Central memory CD8-positive, alpha-beta T cell (primary cell): ENCODE measurements at places on chromosomes 5 and 9.
A peak's percentile ranks its signal among the peaks of the same experiment; 100 is the strongest.

GRCh38 chr5:69013481-69013880, 80.3 kb upstream of the SLC30A5 start:
- DNase-seq: no peak

DNA sequence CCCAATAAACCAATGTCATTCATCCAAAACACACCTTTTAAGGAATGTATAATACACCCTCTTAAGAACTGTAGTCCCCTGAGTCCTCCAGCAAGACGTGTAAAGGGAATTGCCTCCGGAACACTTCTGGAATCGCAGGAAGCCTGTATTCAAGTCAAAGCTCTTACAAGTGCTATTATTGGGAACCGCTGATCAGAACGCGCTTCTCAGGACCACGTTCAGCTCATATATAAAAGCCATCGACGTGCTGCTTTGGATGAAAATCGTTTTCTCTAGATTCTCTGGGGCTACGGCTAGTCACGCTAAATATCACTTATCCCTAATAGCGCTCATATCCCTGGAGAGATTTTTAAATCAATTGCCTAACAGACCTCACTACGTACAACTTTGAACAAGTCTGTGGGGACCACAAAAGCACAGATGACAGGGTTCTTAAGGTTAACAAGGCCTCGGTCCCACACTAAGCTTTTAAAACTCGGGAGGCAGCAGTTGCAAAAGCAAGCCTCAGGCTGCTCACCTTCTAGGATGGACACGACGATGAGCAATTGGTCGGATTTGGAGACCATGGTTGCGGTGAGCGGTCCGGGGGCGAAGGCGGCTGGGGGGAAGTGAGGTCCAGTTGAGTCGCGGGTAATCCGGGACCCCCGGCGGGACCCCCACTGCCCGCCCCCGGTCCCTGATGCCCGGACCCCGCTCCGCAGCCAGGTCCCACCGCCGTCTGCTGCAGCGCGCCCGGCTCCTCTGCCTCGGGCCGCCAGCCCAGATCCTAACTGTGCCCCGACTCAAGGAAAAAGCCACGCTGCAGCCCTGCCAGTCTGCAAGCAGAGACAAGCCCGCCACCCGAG, 548 bp downstream of the CEP120 start:
- peak; percentile 30 for DNase-seq

DNA sequence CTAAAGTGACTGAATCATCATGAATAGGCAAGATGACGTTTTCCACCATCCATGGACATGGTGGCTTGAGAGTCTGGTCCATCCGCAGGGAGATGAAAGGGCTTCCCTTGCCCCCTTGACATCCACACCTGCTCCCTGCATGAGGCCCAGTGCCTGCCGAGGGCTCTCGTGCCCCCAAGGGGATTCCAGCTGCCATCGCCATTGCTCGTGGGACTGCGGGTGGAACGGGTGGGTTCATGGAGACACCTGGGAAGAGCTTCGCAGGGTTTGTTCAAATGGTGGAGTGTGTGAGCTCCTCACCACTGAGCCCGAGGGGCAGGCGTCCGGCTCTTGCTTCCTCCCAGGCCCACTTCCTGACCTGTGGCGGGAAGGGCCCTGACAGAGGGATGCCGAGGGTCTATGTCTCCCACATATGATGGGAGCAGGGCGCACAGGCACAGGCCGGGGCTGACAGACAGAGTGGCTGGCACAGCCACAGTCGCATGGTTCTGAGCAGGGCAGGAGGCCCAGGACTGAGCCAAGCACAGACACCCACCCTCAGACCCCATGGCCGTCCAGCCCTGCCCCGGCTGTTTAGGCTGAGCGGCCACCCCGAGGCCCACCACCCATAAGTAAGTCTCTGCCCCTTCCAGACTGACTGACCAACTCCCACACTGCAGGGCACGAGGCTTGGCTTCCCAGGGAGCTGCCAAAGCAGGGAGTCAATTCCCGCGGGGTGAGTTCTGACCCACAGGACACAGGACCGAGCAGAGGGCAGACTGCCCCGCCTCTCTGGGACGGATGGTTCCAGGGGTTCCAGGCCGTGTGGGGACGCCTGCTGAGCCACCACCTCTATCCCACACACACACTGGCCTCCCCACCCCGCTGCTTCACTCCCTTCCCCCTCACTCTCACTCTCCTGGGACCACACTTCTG, 70.0 kb upstream of the PPP1R26 start:
- no peak for DNase-seq

DNA sequence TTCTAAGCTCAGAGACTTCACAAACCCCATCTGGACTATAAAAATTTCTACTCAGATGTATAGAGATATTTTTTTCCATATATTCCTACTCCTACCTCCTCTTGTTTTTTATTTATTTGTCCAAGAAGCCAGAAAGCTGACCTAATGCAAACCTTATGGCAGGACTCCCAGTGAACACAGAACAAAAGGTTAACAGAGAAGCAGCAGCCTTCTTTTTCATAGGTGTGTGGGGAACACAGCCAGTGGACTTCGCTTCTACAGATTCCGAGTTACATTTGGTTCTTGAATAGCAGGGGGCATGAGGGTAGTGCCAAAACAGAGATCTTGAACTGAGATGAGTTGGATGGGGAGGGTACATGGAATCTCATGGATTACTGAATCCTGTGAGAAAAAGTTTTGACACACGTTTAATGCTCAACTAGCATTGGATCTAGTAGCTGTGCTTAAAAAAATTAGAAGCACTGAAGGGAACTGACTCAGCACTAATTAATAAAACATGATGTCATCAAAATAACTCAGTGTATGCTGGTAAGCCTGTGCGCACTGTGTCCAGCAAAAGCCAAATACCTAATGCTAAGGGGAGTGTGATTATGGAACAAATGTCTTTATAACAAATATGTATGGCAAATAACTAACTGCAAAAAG, 240.1 kb downstream of the GABRB2 start:
- DNase-seq: no peak

DNA sequence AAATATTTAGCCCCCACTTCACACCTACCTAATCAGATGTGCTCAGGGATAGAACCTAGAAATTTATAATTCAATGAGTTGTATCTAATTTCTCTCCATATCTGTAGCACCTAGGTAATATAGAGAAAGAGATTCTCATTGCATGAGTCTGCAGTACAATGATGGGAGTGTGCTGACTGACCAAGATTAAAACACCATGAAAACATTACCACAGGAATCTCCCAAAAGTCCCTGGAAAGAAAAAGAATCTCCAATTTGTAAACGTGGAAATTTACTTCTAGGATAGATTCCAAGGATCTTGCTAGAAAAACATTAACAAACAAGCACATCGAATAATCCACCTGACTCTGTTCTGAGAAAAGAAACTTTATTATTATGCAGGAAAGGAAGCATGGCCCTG, 45.0 kb upstream of the DMRTA1 start:
- no peak for DNase-seq

- no peak for DNase-seq
Measured at GRCh38 chr5:133817456-133817855, 151.0 kb downstream of the C5orf15 start.

DNA sequence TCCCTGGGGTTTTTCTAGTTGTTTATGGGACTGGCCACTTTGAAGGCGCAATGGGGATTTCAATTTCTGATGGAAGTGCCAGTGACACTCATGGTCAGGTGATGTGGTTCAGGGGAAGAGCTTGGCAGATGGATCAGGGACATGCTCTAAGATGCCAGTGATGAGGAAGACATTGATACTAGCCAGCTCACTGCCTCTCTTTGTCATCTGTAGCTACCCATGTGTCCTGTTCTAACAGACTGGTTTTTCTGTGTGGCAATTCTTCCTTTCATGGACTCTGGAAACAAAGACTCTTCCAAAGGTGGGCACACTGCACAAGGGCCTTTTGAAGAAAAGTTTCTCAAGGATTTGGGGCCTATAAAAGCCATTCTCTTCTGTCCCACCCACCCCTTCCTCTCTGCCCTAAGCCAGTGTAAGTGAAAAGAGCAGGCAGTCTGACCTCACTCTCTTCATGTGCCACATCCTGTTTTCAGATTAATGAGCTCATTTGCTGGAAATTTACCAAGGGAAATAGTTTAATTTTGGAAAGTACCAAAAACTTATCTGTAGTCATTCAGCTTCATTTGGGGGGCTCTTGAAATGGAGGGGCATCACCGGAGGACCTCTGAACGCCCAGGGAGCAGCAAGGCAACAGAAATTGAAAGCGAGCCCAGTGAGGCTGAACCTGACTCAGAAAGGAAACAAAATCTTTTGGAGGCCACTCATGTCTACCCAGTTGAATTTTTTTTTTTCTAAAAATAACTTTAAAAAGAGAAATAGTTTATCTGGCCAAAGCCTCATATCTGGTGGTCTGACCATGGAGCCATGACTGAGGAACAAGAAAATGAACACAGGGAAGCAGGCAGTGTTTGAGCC, 4.9 kb upstream of the TRAF1 start:
- DNase-seq: no peak

DNA sequence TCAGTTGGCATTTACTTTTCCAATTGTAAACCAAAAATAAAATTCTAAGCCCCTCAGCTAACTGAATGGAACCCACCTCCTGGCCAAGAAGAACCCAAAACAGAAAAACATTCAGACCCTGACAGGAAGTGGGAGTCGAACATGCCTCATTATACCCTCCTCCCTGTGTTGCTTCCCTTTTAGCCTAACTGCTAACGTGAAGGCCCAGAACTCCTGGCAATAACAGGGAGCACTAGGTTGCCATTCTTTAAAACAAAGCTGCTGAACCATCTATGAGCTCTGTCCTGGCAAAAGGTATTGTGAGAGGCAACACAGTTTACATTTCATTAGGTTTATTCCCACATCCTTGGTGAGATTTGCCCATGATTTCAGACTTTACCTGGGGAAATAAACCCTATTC, 481.4 kb downstream of the CHSY3 start:
- DNase-seq: no peak

GRCh38 chr9:80305136-80305535, 733.4 kb downstream of the TLE4 start:
- no peak for DNase-seq

GRCh38 chr5:68054638-68055037, 160.9 kb upstream of the PIK3R1 start:
- no peak for DNase-seq

DNA sequence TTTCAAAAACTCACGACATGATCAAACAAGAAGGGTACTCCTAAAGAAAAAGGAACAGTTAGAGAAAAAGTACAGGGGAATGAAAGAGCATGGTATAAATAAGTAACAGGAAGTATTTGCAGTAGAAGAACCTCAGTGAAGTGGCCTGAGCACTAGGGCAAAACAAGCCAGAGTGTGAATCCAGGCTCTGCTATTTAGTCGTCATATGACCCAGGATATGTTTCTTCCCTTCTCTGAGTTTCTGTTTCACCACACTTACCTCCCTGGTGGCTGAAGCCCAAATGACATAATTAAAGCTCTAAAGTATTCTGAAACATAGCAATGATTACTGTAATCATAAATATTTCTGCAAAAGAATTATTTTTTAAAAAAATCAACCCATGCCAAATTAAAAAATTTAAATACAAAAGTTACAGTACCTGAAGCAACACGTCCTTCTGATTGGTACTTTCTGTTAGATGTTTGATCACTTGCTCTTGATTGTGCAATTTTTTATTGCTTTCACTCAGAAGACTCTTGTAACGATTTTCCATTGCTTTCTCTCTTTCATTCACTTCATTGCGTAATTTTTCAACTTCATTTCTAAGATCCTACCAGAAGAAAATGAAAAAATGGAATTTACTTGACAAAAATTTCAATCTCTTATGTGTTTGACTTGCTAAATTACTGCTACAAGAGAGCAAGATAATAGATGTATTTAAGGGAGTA, 88.9 kb downstream of the CDK5RAP2 start:
- no peak for DNase-seq

DNA sequence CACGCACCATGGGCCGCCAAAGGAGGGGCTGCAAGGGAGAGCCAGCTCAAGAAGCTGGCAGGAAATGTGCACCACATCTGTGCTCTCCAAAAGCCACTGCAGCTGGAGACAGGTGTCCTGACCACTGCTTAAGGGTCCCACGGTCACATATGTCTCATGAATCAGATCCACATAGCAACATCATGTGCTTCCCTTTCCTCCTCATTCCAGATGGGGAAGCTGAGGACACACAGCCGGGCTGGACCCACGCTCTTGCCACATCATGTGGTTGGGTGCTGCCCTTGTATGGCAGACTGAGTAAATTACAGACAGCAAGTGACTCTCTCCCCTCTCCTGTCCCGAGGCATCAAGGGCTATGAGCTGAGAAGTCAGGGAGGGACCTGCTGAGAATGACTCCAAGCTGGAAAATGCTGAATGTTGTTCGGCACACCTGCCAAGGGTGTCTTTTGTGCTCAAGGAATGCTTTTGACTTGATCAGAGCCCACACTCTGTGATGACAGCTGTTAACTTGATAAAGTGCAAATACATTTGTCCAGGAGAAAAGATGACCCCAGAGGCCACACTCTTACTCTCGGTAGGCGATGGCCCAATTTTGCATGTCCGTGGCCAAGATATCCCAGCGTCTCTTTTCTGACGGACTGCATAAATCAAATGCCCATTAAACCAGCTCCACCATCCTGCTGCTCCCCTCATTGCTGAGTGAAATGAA, 58.2 kb downstream of the NSUN2 start:
- no peak for DNase-seq

GRCh38 chr5:132007399-132008162, 3.9 kb downstream of the ACSL6 start:
- peak; percentile 52 for DNase-seq

- no peak for DNase-seq
Measured at GRCh38 chr9:76545191-76545590, 86.2 kb downstream of the GCNT1 start.

- no peak for DNase-seq
Measured at GRCh38 chr5:123876276-123876790, 364.4 kb downstream of the CSNK1G3 start.

GRCh38 chr9:32502464-32502863, 23.5 kb downstream of the RIGI start:
- no peak for DNase-seq

- no peak for DNase-seq
Measured at GRCh38 chr9:94887721-94888120, 161.2 kb downstream of the AOPEP start.

- no peak for DNase-seq
Measured at GRCh38 chr5:40685193-40685592, 5.5 kb downstream of the PTGER4 start.

DNA sequence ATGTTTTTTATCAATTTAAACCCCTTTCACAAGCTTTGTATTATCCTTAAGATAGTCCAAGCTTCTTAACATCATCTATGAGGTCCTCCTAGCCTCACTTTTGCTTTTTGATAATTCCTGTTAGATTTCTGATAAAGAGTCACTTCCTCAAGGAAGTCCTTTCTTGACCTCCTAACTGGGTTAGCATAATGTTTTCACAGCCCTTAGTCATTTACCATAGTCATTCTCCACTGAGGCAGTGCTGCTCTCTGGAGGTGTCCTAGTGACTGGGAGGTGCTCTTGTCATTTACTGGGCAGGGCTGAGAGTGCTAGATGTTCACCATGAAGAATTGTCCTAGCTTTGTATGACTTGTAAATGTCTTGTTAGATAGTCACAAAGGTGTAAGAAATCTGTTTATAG, 26.4 kb downstream of the TNPO1 start:
- no peak for DNase-seq
